SK-N-MC (cell line): ENCODE measurements at places on chromosomes 7 and 10.

- no peak for DNase-seq
These were observed 125.7 kb downstream of the BICC1 start for GRCh38 chr10:58638388-58638787.

DNA sequence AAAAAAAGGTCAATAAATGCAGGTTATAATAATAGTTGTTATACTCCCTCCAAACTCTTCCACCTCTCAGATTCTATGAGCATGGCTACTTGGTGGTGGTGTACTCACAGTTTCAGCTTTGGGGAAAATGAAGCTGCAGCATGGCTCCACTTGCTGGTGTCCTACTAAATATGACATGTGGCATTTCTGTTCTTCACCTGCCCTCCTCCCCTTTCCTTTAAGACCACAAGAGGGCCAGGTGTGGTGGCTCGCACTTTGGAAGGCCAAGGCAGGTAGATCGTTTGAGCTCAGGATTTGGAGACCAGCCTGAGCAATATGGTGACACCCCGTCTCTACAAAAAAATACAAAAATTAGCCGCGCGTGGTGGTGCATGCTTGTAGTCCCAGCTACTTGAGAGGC, 101.1 kb downstream of the SLC37A3 start:
- no peak for DNase-seq

GRCh38 chr7:157955348-157955999, 618.7 kb downstream of the DNAJB6 start:
- no peak for DNase-seq

- no peak for DNase-seq
These were observed 35.2 kb downstream of the PPIF start for GRCh38 chr10:79382491-79382941.

DNA sequence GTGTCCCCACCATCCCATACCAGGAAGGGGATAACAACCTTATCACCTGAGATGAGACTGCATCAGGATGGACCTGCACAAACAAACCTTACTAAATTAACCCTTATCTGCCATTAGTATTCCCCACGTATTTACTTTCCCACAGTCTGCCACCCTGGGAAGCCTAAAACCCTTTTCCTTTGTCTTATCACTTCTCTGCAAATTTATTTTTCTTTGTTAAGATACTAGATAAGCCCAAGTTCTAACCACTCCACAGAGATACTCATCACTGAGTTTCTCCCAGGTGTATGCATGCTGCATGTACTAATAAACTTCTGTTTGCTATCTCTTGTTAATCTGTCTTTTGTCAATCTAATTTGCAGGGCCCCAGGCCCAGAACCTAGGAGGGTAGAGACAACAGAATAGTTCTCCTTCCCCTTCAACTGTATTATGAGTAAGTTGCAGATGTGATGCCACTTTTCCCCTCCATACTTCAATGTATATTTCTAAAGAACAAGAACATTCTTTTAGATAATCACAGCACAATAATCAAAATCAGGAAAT, 66.0 kb downstream of the ELMO1 start:
- DNase-seq, result no peak

GRCh38 chr7:86844608-86845007, 200.9 kb downstream of the GRM3 start:
- no peak for DNase-seq

DNA sequence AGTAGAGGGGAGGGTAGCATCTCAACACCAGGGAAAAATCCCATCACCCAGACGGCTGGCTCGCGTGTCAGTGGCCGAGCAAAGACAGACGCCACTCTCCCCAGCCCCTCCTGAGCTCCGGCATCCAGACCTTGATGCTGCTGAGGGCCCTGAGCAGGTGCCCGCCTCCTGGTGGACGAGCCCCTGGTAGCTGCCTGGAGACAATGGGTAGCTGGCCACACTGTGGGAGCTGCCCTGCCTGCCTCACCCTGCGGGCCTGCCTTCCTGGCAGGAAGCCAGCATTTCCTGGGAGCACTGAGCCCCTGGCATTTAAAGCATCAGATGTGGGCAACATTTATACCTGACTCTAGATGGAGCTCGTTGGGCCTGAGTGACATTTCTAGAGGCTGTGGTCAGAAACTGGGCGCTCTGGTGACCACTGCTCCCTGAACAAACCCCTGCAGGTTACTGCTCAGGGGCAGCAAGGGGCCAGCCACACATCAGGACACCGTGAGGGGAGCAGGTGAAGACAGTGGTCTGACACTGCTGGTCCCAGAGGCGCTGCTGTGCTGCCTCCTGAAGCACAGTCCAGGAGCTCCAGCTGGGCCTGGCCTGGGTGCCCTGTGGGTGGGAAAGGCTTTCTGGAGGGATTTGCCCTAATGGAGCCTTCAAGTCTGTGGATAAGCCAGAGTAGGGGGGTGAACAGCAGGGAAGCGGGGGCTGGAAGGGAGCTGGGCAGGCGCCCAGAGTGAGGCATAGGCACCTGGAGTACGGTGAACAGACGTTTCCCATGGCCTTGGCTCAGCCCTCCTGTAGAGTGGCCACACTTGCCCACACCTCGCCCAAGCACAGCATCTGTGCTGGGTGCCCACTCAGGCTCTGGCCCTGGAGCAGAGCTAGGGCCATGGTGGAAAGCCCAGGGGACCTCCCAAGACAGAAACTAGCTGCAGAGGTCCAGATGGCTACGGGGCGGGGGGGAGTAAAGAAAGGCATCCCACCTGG, 138.7 kb downstream of the MAPK8 start:
- DNase-seq, result no peak

DNA sequence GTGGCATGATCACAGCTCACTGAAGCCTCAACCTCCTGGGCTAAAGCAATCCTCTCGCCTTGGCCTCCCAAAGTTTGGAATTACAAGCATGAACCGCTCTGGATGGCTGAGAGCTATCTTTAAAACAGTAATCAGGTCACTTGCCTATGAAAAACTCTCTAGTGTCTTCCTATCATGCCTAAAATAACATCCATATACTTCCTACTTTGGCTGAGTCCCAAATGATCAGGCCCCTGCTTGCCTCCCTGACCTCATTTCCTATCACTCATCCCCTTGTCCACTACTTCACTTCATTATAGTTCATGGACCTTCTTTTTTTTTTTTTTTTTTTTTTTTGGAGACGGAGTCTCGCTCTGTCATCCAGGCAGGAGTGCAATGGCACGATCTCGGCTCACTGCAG, 28.0 kb downstream of the SEPTIN7 start:
- no peak for DNase-seq

- DNase-seq, result no peak
These were observed 232.4 kb downstream of the ZMYND11 start for GRCh38 chr10:367636-368035.

- DNase-seq, result no peak
These were observed 104.8 kb upstream of the SHH start for GRCh38 chr7:155916926-155917655.

DNA sequence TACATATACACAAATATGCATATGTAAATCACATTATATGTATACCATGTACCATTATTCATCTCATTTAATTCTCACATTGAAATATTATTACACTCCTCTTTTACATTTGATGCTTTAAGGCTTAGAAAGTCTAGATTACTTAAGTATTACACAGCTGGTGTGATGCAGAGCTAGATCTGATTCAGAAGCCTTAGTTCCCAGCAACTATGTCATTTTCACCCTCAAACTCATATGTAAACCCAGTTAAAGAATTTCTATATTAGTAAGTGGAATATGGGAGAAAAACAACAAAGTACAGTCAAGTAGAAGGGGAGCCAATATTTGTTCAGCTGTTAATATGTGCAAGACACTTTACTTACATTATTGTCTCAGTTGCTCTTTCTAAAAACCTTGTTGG, 74.3 kb upstream of the CSTF2T start:
- DNase-seq, result no peak

DNA sequence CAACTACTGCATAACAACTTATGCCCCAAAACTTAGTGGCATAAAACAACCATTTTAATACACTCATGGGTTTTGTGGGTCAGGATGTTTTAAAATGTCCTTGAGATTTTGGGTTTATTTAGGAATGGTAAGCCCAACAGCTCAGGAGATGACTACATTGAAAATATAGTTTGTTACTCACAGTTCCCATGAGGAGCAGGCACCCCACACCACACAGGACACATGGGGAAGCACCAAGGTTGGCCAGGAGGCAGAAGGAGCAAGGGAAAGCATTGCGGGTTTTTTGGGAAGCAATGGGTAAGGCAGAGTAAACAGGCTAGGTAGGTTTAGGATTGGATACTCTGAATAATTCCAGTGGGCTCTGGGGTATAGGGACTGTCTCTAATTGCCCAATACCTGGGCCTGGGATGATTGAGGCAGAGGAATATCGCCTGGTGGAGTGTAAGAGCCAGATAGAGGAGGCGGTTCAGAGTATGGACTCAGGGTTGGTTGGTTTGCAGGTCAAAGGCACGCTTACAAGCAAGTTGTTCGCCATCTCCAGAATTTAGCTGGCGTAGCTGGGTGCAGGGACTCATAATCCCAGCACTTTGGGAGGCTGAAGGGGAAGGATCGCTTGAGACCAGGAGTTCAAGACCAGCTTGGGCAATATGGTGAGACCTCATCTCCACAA, 10.0 kb upstream of the MARVELD1 start:
- no peak for DNase-seq

DNA sequence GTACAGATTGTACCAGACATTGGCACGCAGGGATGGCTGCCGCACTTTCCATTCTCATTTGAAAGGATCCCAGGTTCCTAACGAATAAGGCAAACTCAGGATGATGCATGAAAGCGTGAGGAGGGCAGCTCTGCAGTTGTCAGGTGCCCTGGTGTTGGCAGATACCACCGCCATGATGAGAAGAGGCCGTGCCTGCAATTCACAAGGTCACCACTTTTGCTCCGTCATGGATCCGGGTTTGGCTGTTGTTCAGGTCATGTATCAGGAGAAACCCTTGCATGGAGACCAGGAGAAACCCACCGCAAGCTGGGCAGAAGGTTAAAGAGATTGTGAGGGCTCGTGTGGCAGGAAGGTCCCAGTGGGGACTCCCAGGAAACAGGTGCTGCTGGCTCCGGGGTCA, 233.2 kb downstream of the KLF6 start:
- DNase-seq, result no peak

DNA sequence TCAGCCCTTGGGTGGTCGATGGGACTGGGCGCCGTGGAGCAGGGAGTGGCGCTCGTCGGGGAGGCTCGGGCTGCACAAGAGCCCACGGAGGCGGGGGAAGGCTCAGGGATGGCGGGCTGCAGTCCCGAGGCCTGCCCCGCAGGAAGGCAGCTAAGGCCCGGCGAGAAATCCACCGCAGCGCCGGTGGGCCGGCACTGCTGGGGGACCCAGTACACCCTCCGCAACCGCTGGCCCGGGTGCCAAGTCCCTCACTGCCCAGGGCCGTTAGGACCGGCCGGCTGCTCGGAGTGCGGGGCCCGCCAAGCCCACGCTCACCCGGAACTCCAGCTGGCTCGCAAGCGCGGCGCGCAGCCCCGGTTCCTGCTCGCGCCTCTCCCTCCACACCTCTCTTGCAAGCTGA, 138.4 kb downstream of the BAMBI start:
- DNase-seq, result no peak

DNA sequence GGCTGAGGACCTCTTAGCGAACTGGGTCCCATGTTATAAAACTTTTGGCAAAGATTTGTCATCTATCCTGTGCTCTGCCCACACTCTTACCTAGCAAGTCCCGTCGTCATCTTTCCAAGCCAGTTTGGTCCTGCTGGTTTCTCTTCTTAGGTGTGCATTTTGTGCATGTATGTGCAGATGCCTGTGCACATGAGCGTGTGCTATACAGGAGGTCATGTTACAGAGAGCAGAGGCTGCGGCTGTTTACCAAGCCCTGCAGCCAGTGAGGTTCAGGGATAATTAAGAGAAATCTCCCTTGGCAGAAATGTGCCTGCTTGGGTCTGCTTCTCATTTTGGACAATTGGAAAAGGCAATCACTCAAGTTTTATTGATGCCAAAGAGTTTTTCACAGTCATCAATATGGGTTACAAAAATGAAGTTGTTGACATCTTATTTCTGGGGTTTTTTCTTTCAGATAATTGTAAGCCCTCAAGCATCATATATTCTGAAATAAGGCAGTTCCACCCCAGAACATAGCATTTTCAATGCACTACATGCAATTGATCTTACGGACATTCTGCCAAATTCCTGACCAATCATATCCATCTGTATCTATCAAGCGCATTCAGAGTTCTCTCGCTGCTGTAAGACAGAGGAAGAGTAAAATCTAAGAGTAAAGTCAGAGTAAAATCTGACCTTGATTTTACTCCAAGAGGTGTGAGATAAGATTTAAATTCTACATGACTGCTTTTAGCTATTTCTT, 361.4 kb upstream of the ZNF32 start:
- no peak for DNase-seq

DNA sequence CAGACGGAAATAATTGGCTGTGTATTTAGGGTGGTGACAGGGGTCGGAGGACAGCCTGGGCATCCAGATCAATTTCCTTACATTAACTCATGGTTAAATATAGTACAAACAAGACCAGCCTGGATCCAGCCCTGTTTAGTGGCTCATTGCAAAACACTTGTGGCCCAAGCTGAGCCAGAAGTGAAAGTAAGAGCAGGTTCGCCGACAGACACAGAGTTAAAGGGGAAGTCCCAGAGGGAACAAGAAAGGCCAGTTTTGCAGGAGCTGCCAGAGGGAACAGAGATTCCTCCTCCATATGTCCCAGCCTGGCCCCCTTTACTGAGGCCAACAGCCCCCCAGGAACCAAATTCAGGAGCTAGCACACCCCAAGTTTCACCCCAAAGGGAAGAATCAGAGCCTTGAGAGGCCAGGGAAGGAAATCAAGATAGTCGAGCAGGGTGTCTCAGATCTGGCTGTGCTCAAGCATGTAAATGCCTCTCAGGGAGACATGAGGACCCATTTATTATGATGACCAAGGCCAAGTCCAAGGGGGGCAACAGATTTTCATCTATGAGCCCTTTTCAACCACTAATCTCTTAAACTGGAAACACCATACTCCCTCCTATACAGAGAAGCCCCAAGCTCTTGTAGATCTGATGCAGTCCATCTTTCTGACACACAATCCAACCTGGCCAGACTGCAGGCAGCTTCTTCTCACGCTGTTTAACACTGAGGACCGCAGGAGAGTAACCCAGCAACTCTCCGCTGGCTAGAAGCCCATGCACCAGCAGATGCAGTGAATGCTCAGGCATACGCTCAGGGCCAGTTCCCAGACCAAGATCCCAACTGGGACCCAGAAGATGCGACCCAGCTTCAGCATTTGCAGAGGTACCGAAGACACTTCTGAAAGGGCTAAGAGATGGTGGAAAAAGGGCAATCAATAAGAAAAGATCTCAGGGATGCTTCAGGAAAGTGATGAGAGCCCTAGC, 15.9 kb upstream of the ADCK2 start:
- no peak for DNase-seq

- DNase-seq, result no peak
These were observed 32.9 kb upstream of the AKR1C2 start for GRCh38 chr10:5036511-5036910.
